CD4-positive, CD25-positive, alpha-beta regulatory T cell (primary cell): ENCODE measurements at places on chromosomes 5 and 9. TPM values are rescaled to one million over a fixed set of nuclear protein-coding genes. Genes with fewer than 3 reads are reported as not detected.

- DNase-seq, result no peak
These were observed 274.3 kb upstream of the TRPC7 start for GRCh38 chr5:136639616-136640015.

Gene FOXE1
- not detected for total RNA-seq

DNA sequence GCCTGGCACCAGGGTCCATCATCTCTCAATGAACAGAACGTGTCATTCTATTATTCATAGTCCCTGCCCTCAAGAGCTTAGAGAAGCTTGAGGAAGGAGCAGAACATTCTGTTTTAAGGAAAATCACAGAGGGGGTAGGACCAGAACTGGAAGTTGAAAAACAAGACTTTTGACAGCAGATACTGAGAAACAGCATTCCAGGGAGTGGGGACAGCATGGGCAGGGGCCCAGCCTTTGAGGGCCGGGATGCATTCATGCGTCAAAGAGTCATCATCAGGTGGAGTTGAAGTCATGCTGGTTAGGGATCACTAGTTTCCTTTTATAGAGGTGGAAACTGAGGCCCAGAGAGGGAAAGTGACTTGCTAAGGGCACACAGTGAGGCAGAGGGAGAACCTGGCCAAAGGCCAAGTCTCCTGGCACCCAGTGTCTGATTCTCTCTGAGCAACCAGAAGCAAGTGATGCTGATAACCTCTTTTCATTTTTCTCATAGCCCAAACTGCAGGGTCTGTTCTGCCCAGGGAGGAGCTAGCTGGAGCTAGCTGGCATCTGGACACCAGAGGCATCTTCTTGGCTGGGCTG, 41.5 kb upstream of the STXBP1 start:
- no peak for DNase-seq

Gene POLK
- total RNA-seq, result 24.1 TPM

Gene TEX53
- total RNA-seq, result not detected

Gene C9
- not detected for total RNA-seq

GRCh38 chr5:100406640-100407039, 128.5 kb upstream of the FAM174A start:
- DNase-seq, result no peak

- DNase-seq, result no peak
These were observed 179.6 kb downstream of the MLLT3 start for GRCh38 chr9:20442461-20443319.

DNA sequence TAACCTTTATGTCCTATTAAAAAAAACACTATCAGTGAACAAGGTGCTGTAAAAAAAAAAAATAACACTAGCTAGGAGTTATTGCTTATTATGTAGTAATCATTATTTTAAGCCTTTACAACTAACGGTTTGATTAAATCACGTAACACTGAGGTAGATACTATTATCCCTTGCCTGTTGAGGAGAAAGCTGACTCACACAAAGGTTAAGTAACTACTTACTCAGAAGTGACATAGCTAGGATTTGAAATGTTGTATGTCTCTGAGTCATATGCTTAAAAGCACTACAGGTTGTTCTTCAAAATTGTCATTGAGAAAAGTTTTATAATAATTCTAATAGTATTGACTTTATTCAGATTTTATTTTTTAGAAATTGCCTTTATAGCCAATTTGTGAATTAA, 8.8 kb downstream of the TENT2 start:
- no peak for DNase-seq
